ENCODE measurements at places on chromosomes 6 and 20.

- DNase-seq, result peak; percentile 4
Measured at GRCh38 chr6:113558966-113559365, 298.2 kb upstream of the MARCKS start.

GRCh38 chr6:110495949-110496348 lies 19.5 kb upstream of the SLC22A16 start:
- DNase-seq, result no peak

DNA sequence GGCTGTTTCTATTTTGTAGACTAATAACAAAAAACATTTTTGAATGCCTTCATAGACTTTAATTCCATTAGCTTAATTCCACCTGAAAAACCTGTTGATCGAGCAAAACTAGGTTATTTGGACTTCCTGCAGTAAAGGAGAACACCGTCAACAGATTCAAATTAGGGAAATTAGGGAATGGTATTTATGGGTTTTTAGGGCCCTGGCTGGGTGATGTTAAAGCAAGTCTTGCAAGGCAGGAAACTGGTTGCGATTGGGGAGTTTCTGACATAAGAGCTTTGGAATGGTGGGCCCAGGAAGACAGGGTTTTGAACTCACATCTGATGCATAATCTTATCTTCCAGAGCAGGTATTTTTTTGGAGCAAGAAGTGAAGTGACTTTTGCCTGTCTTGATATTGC lies 40.1 kb upstream of the TFAP2C start:
- DNase-seq, result no peak

- no peak for DNase-seq
Measured at GRCh38 chr6:139080255-139080920, 51.8 kb downstream of the ABRACL start.

GRCh38 chr6:90586546-90586835 lies 381 bp downstream of the MAP3K7 start:
- DNase-seq, result no peak

DNA sequence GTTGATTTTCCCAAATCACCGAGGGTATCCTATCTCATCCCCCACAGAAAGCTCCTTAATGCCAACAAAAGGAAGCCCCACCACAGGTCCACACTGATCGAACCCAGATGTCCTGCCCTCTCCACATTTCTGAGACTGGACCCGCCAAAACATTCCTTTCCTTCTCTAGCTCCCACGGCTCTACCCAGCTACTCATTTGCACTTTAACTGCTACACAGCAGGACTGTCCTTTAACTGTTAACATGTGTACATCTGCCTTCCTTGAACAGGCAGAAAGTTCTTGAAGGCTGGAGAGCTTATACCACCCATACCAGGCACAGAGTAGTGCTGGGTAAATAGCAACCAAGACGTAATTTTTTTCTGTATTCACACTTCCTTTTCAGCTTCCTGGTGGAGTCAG lies 68.6 kb downstream of the TRMT6 start:
- DNase-seq, result no peak

DNA sequence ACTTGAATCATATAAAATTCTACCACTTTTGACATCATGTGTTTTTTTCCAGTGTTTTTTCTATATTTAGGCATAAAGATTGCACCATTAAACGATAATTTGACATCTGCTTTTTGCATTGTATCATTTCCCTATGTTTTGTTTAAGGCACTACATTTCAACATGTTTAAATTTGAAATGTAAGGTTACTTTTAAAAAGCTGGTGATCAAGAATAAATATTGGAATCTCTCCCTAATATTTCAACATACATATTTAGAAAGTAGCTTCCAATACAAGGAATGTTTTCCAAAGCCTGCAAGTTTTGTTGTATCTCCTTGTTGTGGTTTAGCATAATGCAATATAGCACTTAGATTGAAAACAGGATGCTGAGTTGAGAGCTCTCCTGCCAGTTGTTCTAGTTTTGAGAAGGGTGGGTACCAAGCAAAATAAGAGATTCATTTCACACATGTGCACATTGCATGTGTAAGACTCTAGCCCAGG lies 76.5 kb downstream of the SYNJ2 start:
- no peak for DNase-seq

DNA sequence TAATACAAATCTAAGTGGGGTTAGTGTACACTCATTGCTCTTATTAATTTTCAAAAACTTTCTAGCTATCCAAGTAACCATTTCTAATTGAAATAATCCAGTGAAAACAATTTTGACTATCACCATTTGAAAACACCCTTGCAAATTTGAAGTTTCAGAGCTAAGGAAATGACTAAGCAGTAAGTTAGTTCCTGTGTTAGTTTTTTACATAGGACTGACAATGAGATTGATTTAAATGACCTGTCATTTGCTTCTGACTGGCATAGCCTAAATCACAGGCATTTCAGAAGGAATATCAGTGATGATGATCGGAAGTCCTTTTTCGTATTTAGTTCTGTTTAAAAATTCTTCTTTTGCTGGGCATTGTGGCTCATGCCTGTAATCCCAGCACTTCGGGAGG lies 27.0 kb downstream of the STK4 start:
- DNase-seq, result no peak

GRCh38 chr20:45944151-45944964 lies 9.9 kb downstream of the PCIF1 start:
- no peak for DNase-seq

DNA sequence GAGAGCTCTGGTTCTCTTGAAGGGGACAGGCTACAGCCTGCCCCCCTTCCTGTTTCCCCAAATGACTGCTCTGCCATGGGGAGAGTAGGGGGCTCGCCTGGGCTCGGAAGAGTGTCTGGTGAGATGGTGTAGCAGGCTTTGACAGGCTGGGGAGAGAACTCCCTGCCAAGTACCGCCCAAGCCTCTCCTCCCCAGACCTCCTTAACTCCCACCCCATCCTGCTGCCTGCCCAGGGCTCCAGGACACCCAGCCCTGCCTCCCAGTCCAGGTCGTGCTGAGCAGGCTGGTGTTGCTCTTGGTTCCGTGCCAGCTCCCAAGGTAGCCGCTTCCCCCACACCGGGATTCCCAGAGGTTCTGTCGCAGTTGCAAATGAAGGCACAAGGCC lies 9.8 kb downstream of the VEGFA start:
- DNase-seq, result peak; percentile 49

DNA sequence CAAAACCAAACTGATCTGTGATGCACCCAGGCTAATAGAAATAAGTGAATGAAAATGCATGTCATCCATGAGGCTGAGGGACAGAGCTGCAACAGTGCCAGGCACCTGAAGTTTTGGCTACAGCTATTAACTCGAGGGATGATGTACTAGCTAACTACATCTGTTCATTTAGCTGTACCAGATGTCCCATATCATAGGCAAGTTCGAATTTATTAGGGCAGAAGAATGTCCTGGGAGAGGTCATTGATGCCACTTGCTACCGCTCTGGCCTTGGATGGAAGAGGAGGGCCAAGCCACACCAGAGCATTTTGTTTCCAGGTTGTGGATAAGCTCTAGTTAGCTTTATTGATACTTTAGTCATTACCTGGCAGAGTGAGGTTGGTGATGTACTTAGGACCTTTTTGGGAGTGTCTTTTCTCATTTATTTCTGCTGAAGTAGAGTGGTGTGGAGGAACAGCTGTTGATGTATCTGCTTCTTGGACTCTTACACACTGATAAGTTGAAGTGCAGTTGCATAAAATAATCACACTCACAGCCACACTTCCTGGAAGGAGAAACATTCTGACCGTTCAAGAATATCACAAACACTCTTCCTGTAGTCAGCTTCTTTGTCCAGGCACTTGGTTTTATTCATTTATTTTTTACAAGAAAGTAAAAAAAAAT lies 8.2 kb downstream of the ZFAND3 start:
- no peak for DNase-seq

GRCh38 chr20:10472871-10473270 lies 37.8 kb downstream of the SLX4IP start:
- DNase-seq, result no peak

DNA sequence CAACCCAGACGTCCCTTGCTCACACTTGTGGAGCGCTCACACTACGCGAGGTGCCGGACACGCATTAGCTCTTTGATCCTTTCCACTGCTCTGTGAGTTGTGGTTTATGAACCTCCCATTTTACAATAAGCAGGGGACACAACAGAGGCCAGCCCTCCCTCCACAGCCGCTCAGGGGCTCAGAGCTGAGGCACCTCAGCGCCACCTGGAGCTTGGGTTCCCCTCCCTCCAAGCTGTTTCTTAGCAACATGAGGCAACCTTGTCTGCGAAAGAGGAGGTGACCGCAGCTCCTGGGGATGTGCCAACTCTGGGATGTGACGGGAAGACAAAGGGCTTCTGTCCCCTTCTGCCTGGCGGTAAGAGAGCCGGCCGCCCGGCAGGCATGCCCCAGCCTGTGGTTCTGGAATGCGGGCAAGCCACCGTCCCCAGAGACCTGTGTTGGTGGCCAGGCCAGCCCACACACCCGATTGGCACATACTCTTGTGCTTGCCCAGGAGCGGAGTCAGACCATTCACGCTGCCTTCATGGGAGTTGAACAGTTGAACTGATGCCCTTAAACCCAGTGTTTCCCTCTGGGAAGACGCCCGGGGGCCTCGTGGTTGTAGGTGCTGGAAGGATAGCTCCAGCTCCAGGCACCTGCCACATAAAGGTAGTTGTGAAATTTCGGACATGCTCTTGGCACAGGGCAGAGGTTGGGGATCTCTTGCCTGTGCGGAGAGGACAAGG lies 44.5 kb downstream of the RBM38 start:
- peak; percentile 33 for DNase-seq

- no peak for DNase-seq
Measured at GRCh38 chr6:134394208-134394607, 76.3 kb upstream of the SGK1 start.

- no peak for DNase-seq
Measured at GRCh38 chr6:3159805-3160781, 2.7 kb upstream of the TUBB2A start.

GRCh38 chr6:76230711-76231110 lies 158.2 kb upstream of the IMPG1 start:
- no peak for DNase-seq

GRCh38 chr6:7176208-7176607 lies 68.4 kb downstream of the RREB1 start:
- no peak for DNase-seq

DNA sequence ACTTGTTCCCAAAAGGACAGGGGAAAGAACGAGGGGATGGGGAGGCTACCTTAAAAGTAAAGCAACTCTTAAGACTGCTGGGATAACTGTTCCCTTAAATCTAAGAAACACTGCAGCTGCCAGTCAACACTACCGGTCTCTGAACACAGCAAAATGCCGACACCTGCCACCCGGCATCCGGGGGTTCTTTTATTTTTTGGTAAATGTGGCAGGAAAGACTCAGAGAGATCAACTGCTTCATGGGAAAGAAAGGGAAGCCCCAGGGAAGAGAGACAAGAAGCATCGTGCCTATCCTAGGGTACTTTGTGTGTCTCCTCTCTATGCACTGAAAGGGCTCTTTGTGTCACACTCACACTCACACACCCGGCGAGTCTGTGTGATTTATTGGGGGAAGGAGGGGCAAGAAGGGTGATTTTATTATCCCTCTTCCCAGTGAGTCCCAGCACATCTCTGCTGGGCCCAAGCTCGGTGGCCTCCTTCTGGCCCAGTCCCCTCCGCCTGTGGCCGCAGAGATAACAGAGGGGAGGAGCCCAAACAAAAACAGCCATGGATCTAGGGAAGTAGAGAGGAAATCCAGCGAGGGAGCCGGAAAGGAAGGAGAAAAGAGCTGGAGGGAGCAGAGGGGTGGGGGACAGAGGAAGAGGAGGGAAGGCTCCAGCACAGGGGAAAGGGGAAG lies 1.4 kb downstream of the FYN start:
- peak; percentile 31 for DNase-seq

- peak; percentile 54 for DNase-seq
Measured at GRCh38 chr6:124823240-124824111, 138.8 kb upstream of the RNF217 start.

- no peak for DNase-seq
Measured at GRCh38 chr20:63083831-63084562, 77.2 kb upstream of the BHLHE23 start.

DNA sequence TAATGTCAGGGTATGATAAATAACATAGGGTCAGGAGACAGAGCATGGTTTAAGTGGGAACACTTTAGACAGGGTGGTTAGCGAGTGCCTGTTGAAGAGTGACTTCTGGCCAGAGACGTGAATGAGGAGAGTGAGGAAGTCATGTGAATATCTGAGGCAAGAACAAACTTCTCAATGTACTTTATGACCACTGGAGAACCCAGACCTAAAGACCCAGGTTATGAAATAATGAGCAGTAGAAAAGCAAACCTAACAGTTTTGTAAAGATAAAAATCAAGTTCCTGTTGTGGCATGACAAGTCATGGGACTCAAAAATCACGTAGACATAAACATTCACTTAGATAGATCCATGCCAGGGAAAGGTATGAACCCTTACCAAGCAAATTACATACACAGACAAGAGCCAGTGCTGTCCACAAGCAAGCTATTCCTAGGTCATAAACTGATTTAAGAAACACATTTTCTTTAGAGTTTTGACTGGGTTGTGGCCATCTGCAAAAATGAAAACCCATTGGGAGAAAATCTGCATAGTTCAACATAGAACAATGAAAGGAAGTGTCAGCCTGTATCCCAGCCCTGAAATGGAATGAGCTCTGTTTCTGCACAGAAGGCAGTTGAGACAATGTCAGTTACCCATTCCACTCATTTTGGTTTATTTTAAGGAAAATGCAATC lies 2.2 kb upstream of the MYCT1 start:
- DNase-seq, result no peak

DNA sequence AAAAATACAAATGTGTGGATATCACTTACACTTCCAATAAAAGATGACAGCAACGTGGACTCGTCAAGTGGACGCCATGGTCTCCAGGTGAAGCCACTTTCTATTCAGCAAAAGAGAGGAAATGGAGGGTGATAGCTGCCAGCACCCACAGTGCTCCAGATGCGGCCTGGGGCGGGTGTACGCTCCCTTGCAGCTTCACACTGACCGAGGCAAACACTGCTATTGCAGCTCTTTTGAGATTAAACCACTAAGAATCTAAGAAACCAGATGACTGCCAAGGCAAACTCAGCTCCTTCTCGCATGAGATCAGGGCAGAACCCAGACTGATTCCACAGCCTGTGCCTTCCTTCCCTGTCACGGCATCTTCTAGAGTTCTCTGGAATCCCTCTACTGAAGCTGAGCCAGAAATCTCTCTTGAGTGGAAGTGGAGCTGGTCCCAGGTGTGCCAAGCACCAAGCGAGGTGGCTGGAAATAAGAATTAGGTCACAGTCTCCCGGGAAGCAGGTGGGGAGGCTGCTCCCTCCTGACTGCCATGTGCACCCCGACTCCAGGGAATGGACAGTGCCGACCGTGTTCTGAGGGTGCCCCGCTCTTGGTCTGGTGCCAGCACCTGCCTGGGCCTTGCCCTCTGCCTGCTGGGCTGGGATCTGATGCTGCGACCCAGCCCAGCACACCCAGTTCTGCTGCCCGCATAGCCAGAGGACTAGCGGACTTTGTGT lies 90.1 kb upstream of the AFDN start:
- DNase-seq, result no peak

Data from renal cortex interstitium (tissue), 15 donors.